Islet precursor cell (in vitro differentiated cells): ENCODE measurements at places on chromosomes 16 and 17.

- DNase-seq: peak; percentile 67
Measured at GRCh38 chr16:56477096-56477878, 25.9 kb downstream of the OGFOD1 start.

DNA sequence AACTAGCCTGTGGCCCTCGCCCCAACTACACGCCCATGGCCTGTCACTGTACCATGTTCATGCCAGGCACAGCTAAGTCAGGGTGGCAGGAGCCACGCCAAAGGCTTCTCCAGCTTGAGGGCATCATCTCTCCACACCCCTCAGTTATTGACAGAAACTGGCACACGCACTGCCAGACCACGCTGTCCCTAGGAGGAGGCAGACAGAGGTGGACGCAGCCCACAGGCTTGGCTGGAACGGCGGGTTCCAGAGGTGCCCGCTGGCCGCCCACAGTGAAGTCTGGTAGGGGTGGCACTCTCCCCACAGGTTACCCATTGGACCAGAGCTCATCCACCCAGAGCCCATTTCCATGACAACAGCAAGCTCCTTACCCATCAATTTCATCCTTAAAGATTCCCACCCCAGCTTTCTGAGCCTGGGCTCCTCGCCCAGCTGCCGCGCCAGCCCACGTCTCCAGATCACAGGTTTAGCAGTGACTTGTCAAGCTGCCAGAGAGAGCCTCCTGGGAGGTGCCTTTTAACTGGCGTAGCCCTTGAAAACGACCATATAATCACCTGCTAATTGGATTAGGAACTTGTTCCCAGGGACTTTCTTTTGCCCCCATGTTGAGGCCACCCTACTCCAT lies 27.9 kb downstream of the RPRML start:
- DNase-seq: peak; percentile 51

DNA sequence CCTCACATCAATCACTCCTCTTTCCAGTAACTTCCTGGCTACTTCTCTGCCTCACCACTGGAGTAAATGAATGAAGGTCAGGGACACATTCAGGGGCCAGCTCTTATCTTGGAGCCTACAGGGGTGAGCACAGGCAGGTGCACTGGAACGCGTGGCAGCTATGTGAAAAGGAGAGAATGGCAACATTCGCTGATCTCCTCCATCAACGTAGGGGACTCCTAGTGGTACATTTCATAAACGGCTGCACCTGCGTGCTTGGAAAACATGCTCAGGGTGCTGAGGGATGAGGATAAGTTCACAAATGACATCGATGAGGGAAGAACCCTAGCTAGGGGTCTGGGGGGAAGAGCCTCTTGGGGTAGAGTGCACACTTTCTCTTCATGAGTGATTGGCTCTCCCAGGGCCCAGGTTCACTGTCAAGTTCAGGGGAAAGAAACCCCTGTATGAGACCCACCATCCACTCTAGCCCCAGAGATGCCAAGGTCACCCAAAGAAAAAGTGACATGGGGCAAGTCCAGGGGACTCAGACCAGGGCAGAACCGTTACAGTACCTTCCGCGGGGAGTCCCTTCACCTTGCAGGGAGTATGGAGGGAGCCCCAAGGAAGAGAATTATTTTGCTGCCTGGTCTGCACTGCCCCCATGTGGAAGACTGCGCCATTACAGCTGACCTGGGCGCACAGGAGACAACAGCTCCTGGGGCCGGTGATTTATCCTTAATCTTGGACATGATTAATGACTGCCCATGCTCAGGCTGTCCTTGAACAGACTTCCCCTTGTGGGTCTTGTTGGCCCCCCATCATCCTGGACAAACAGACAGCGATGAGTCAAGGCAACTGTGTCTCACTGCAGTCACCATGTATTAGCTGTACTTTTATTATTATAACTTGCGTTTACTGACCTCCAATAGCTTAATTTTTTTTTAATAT lies 30.1 kb downstream of the VAC14 start:
- DNase-seq: peak; percentile 79

DNA sequence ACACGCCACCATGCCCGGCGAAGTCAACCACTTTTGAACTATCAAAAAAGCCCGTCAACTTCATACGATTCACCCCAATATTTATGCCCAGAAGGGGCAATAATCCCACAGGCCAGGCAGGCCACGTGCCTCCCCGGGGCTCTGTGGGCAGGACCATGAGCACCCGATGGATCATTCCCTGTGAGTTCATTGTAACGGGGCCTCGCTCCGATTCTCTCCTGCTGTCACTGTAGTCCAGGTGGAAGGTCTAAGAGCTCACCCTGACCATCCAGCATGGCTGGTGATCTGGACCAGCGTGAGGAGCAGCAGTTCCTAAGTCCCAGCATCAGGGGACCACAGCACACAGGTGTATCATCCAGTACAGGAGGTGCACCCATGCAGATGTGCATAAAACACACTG lies 77.5 kb upstream of the DOC2B start:
- no peak for DNase-seq

DNA sequence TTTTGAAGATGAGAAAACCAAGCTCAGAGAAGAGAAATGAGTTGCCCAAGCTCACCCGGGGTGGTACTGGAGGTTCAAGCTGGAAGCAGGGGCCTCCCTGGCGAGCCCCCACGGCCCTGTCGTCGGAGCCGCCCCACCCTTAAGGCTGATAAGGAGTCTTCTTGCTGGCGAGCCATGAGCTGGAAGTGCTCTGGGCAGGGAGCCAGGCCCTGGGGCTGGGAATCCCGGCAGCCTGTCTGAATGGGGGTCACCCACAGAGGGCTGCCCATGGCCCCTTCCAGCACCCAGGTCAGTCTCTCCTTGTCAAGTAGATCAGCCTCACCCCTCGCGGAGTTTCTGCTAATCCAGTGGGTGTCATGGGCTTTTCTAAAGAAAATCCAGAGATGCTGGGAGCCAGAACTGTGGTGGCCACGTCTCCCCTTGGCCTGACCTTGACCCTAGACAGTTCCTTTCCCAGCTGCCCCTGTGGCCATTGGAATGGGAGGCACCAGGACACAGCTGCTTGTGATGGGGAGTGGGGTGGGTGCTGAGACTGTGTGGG lies 1.2 kb upstream of the P2RX1 start:
- DNase-seq: no peak

- DNase-seq: no peak
Measured at GRCh38 chr17:79872762-79873161, 33.5 kb upstream of the CBX4 start.

DNA sequence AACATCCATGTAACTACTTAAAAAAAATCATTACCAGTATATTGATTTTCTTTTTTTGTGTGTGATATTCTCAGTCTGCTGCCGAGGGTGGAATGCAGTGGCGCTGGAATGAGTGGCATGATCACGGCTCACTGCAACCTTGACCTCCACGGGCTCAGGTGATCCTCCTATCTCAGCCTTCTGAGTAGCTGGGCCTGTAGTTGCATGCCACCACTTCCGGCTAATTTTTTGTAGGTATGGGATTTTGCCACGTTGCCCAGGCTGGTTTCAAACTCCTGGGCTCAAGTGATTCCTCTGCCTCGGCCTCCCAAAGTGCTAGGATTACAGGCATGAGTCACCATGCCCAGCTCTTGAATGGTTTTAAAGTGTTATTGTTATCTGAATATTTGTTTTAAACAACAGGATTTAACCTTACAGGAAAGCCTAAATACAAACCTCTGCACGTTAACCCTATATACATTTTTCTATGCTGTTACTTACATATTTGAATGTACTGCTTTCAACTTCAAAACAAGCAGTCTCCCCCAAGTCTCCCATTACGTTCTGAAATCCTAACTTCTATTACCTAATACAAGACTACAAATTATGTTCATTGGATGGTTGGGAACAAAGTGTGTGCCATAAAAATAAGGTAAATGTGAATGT lies 61.7 kb downstream of the KPNA2 start:
- no peak for DNase-seq

- no peak for DNase-seq
Measured at GRCh38 chr17:76944477-76944876, 76.3 kb downstream of the MGAT5B start.

DNA sequence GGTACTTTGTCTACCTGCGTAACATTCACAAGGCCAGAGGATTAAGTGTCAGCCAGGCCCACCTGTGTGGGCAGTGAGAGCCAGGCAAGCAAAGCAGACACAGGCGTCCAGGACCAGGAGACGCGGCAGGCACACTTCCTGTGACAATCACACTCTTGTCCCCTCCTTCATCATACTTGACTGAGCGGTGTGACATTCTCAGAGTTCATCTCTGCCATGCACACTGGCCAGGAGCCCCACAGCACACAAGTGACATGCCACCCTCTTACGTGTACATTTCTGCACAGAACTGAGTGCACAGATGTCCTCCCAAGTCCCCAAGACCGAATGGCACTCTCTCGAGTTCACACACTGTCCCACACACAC lies 8.7 kb downstream of the PPP1R9B start:
- DNase-seq: no peak

GRCh38 chr17:31596382-31597323 lies 205.2 kb downstream of the RAB11FIP4 start:
- DNase-seq: peak; percentile 100

GRCh38 chr16:15041271-15042004 lies 14.4 kb downstream of the NTAN1 start:
- peak; percentile 54 for DNase-seq

GRCh38 chr17:17351356-17351891 lies 48.3 kb downstream of the NT5M start:
- no peak for DNase-seq

DNA sequence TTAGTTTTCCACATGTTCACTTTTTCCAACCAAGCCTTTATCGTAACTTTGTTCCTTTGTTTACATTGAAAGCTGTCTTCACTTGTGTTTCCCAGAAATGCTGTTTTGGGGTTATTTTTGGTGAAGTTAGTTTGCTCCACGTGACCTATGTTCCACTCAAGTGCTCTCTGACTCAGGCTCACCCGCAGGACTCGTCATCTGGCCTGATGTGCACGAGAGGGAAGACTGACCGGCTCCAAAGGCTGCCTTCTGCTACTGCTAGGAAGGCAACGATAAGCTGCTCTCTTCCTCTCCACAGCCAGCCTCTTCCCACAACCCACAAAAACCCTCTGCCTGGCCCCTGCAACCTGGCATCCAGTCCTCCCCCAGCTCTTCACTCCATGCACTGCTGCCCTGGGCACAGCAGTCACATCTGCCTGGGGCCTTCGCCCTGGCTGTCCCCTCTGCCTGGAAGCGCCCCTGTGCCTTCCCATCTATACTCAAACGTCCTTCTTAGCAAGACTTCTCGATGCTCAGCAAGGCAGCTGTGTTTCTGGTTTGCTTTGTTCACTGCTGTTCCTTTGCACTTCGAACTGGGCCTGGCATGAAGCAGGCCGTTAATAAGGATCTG lies 28.0 kb downstream of the ZCCHC14 start:
- peak; percentile 54 for DNase-seq

DNA sequence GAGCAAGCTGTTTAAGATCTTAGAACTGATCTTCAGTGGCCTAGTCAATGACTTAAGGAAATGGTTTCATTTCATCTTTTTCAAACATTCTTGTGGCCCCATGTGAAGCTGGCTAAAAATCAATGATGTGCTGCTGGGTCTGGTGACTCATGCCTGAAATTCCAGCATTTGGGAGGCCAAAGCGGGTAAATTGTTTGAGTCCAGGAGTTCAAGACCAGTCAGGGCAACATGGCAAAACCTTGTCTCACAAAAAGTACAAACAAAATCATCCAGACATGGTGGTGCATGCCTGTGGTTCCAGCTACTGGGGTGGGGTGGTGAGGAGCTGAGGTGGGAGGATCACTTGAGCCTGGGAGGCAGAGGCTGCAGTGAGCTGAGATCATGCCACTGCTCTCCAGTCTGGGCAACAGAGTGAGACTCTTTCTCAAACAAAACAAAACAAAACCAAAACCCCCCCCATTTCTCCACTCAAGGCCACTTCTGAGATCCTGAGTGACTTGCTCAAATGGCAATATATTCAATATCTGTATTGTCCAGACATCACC lies 17.4 kb upstream of the COL1A1 start:
- DNase-seq: peak; percentile 92

DNA sequence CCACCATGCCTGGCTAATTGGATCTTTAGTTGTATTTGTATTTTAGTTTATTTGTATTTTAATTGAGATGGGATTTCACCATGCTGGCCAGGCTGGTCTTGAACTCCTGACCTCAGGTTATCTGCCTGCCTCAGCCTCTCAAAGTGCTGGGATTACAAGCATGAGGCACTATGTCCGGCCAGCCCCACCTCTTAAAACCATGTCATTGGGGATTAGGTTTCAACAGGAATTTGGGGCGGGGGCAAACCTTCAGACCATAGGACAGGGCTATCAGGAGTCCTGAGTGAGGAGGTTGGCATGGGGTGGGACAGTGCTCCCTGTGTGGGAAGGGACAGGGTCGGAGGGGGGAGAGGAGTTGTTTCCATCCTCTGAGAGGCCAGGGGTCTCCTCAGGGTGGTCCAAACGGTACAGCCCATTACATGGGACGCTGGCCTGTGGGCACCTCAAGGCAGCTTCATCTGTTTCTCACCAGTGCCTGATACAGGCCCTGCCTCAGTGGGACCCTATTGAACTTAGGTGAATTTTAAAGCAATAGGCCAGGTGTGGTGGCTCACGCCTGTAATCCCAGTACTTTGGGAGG lies 21.6 kb downstream of the GAA start:
- DNase-seq: no peak

- DNase-seq: peak; percentile 61
Measured at GRCh38 chr16:56894331-56894917, 29.4 kb downstream of the SLC12A3 start.

GRCh38 chr17:290121-290521 lies 62.5 kb downstream of the RPH3AL start:
- DNase-seq: no peak

GRCh38 chr17:66222798-66223350 lies 6.3 kb downstream of the APOH start:
- DNase-seq: peak; percentile 14

- no peak for DNase-seq
Measured at GRCh38 chr17:46053911-46054534, 55.0 kb downstream of the STH start.

GRCh38 chr17:79987187-79987934 lies 48.3 kb downstream of the TBC1D16 start:
- no peak for DNase-seq

DNA sequence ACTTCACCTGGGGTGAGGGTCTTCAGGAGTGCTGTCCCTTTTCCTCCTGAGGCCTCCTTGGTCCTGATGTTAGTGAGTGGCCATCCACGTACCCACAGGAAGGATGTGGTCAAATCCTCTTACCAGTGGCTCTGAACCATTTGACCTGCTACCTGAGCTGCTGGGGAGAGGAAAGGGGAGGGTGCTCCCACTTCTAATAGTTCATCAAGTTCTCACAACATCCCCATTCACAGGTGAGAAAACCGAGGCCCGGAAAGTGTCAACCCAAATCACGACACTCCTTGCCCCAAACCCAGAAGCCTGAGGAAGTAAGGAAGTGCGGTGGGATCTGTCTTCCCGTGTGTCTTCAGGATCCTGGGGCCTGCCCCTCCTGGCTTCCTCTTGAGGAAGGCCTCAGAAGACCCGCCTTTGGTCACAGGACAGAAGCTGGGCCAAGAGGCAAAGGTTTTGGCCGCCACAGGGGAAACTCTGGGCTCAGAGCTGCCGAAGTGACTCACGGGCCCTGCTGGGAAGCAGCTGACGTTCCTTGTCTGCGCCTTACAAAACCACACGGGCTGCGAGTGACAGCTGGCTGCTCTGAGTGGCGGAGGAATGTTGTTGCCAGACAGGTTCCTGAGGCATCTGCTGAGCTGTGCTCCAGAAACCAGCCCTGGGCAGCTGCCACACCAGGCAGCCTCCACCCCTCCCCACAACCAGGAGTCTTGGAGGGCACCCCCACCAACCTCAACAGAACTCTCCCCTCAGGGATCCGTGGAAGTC lies 13.9 kb upstream of the KIFC3 start:
- DNase-seq: peak; percentile 99
